ENCODE measurements at places on chromosomes 7 and 10.
A peak's percentile ranks its signal among the peaks of the same experiment; 100 is the strongest.

DNA sequence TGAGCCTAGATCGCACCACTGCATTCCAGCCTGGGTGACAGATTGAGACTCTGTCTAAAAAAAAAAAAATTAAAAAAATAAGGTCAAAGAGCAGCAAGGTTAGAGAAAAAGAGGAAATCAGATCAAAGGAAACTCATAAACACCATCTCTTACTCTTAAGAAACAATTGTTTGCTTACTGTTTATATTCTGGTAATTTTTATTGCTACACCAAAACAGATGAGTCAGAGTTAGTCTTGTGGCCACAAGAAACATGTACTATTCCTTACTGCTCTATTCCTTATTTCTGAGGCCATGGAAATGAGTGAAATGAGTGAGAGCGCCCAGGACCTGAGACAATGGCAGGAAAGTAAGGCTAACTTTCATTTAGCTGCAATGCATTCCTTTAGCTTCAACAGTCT lies 387.3 kb downstream of the HPSE2 start:
- no peak for DNase-seq

DNA sequence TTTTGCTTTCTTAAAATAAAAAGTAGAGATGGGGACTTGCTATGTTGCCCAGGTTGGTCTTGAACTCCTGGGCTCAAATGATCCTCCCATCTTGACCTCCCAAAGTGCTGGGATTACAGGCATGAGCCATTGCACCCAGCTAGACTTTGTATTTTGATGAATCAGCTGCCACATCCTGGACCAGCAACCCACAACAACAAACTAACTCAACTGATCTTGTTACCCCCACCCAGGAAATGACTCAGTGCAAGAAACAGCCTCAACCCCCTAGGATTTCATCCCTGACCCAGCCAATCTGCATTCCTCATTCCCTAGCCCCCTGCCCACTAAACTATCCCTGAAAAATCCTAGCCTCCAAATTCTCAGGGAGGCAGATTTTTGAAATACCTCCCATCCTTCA lies 123.8 kb downstream of the IPMK start:
- no peak for DNase-seq

DNA sequence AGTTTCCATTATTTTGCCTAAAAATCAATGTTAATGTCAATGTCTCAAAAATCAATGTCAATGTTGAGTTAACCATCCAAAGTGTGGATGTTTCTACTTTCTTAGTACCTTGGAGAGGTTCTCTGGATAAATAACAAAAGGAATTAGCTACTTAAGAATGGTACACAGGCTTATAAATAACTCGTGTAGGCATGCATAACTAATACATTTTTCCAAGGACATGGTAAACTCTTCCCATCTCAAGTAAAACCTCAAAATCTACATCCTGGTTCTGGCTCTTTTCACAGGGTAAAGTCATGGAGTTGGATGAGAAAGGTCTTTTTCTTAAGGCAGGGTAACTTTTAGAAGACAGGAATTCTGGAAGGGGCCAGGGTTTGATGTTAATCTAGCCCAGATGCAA lies 59.9 kb downstream of the CAV1 start:
- no peak for DNase-seq

DNA sequence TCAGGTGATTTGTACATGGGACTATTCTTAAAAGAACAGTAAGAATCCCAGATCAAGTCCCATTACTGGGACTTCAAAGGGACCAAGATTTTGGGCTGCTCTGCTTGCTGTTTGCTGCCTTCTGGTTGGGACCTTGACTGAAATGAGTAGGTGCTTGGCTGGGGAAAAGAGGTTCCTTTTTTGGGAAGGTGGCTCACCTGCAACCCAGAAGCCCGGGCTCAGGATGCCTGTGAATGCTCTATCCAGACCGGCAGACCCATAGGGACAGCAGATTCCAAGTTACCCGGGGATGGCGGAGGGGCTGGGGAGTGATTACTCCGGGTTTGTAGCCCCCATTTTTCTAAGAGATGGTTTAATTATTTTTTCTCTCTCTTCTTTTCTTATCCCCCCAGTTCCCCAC lies 104.0 kb downstream of the CPXM2 start:
- DNase-seq = no peak

DNA sequence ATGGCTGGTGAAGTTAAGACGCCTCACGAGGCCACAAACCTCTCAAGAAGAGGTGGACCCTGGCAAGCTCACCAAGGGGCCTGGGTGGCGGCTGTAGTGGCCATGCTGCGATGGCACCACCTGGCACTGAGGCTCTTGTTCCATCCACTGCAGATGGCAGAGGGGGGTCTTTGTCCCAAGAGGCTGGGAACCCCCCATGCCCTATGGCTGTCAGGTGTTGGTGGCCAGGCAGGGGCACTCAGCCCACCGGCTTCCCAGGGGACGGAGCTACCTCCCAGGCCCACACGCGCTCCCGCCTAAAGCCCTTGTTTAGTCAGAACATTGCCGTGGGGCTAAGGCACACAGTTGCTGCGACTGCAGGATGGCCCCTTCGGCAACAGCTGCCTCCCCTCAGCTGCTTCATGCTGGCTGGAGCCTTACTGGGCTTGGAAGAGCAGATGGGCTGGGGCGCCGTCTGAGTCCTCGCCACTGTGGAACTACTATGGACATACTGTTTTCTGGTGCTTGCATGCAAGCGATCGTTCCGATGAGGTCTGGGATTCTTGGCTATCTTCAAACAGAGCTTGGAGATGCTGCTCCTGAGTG lies 46.8 kb downstream of the DPYSL4 start:
- no peak for DNase-seq

DNA sequence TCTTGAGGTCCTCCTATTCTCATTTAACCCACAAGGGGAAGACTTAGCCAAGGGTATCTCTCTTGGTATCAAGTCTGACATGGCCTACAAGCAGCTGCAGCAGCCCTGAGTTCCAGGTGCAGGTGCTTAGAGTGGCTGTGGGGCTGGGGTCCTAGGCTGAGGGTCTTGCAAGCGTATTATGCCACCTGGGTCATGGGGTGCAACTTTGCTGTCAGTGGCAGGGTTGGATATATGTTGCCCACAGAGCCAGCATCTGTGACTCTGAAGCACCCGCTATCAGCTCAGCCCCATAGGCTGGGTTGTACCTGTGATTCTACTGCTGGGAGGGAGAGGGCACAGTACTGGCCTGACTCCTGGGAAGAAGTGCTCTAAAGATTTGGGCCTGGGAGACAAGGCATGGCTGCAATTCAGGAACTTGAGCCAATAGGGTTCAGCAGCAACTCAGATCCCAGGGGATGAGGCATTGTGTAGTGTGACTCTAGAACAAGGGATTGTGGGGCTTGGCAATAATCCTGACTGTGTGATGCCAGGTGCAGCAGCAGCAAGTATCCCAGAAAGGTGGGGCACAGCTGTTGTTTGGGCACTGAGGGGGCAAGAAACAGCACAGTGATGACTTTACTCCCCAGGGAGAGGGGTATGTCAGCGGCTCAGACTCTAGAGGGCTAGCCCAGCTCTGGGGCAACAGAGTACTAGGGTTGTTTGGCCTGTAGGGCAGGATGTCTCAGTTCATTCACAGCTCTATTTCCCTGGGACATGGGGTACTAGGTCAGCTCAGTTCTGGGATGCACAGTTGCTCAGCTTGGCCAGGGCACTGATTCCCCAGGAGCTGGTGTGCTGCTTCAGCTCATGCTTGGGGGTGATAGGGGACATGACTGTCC lies 41.4 kb downstream of the NEURL1 start:
- DNase-seq = no peak

DNA sequence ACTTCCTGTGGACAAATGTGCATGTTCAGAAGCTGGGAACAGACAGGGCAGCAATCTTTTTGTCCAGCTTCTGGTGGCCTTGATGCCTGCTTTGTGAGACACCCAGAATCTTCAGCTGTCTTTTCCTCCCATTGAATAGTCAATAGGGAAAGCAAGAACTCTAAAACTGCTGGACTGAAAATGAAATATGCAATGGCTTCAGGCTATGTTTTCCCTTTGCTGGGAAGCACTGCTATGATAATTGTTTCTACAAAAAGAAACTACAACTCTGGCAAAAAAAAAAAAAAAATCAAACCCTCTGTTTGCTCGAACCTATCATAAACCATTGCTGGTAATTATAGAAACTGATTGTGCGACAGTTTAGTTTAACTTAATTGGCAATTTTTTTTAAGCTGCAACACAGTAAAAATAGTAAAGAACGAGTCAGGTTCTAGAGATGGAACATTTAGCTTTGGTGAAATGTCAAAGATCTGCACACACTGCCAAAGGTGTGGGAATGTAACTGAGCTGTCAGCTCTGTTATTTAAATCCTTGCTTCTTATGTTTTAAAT lies 79.1 kb upstream of the NEUROD6 start:
- no peak for DNase-seq

GRCh38 chr7:131281266-131282048 lies 46.2 kb upstream of the MKLN1 start:
- no peak for DNase-seq

GRCh38 chr7:81402227-81402626 lies 367.6 kb downstream of the HGF start:
- no peak for DNase-seq

DNA sequence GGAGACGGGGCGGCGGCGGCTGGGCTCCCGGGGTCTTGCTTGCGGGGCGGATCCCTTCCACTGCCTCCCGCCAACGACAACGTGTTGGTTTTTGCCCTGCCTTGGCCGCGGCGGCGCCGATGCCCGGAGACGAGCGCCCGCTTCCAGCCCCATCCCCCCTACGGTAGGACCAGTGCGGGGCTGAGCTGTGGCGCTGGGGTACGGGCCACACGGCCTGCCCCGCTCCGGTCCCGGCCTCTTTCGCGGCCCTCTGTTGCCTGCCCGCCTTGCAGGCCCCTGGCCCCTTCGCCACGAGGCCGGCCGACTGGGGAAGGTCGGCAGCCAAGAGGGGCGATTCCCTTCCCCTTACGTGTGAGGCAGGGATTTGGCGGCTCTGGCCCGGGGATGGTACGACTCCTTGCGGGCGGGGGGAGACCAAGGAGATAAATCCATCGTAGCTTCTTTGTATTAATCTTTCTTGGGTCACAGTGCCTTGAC lies 488 bp downstream of the EIF4H start:
- no peak for DNase-seq

DNA sequence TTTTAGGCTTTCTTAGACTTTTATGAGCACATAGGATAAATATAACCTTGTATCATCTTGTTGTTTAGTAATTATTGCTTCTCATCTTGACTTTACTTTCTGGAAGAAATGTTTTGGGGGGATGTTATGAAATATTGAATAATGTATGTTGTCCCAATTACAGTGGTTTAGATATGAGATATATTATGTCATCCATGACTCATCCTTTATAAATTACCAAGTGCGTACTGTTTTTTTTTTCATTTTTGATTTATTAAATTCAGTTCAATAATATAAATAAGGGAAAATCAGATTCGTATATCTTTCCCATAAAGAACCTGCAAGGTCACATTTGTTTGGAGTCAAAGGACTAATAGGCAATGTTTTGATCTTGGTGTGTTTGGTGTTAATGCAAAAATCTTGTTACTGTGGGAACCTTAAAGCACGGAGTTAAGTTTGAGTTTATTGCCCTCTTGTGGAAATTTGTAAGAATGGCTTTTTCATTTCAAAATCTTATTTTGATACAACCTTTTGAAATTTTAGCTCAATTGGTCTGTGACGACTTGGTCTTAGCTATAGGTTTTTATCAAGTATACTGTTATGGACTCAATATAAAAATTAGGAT lies 108.6 kb downstream of the SRI start:
- DNase-seq = peak; percentile 36

GRCh38 chr7:43502941-43503340 lies 80.0 kb upstream of the STK17A start:
- DNase-seq = no peak

GRCh38 chr10:100345570-100346330 lies 1.3 kb upstream of the SCD start:
- DNase-seq = no peak

GRCh38 chr7:35365523-35365922 lies 111.6 kb upstream of the TBX20 start:
- no peak for DNase-seq

DNA sequence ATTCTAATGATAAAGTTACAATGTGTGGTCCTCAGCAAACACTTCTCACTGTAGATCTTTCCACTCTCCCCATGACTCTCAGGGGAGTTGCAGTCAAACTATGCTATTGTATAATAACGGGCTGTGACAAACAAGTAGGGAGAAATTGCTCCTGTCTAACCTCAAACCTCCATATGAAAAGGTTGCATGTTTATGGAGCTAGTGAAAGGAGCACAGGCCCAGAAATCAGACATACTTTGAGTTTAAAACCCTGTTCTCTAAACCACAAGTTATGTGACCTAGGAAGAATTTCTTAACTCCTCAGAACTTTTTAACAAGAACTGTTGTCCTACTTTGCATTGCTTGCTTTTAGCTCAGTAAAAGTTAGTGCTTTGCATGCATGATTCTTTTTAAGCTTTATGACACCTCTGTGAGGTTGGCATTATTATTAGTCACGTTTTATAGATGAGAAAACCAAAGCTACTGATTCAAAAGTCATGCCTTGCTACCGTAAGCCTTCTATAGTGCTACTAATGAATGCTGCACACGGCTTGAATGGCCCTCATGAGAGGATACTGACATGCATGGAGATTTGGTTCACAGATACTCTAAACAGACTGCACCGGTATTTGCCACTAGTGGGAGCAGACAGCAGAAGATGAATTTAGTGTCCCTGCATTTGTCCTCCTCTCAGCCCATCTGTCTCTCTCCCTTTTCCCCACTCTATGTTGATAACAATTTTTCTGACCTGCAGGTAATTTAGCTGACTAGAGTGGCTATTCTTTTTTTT lies 129.5 kb upstream of the PCGF5 start:
- no peak for DNase-seq

GRCh38 chr10:110815354-110816004 lies 56.2 kb upstream of the PDCD4 start:
- no peak for DNase-seq

DNA sequence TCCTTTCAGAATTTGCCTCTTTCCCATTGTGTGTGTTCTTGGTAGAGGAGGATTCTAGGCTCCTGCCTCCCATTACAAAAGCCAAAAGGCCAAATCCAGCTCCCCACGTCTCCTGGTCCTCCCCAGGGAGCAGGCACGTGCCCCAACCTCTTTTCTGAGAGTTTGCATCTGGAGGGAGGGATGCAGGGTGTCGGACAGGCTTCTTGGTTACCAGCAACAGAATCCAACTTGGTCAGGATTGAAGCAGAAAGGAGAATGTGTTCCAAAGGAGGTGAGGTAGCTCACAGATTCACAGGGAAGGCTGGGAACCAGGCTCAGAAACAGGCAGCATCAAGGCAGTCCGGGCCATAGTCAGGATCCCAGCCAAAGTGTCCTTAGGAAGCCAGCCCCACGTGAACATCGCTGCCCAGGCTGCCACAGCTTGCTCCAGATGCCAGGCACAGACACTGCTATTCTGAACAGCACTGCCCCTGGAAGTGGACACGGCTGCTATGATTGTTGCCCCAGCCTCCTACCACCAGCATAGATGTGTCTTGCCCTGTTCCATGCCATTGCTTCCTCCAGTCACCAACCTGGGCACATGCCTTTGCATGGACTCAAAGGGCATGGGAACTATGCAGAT lies 264.2 kb upstream of the ZMIZ1 start:
- no peak for DNase-seq

GRCh38 chr7:104431930-104432329 lies 103.5 kb downstream of the LHFPL3 start:
- no peak for DNase-seq

GRCh38 chr10:14836208-14836607 lies 1.6 kb downstream of the CDNF start:
- DNase-seq = no peak
